HT1080 (cell line): ENCODE measurements at places on chromosomes 13 and 19. TPM values are rescaled to one million over a fixed set of nuclear protein-coding genes. Genes with fewer than 3 reads are reported as not detected.

DNA sequence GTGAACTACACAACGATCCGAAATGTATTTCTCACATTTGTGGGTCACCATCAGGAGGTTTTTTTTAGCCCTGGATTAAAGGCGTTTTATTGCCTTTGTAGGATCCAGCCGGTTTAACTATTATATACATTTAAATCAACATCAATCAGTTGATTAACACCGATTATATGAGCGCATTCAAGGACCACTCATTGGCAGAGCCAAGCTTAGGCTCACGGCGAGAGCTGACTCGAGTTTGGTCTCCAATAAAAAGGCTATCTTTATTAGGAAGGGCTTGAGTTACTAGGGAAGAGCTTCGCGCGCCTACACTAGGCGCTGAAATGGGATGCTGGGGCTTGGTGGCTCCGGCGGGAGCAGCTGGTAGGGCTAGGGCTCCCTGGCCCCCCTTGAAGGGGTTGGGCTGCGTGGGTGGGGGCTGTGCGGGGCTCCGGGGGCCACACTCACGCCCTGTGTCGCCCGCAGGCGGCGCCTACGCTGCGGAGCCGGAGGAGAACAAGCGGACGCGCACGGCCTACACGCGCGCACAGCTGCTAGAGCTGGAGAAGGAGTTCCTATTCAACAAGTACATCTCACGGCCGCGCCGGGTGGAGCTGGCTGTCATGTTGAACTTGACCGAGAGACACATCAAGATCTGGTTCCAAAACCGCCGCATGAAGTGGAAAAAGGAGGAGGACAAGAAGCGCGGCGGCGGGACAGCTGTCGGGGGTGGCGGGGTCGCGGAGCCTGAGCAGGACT, 4.2 kb downstream of the PDX1 start:
- DNase-seq = no peak

DNA sequence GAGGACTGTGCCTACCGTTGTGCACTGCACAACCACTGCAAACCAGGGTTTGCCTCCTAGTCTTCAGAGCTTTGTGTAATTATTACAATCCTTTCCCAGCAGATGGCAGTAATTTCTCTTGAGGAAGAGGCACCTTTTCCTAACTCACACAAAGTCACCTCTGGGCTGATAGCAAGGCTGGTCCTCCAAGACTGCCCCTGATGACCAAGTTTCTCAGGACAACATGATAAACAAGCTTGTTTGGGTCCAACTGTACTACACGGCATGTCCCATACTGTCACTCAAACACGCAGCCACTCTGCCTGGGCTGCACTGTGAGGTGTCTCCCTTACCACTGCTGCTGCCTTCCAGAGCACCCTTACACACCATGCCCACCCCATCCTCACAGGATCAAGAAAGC, 39.3 kb downstream of the RFXAP start:
- peak; percentile 62 for DNase-seq

GRCh38 chr19:13155472-13156359, 5.5 kb downstream of the IER2 start:
- peak; percentile 84 for DNase-seq

GRCh38 chr13:65613004-65613403, 1617.1 kb downstream of the PCDH9 start:
- DNase-seq = no peak

GRCh38 chr13:47813718-47814117, 187.4 kb downstream of the SUCLA2 start:
- no peak for DNase-seq

RHPN2 gene
- total RNA-seq = 13.0 and 17.0 TPM in 2 replicates

CD33 gene
- 52.3 and 53.7 TPM in 2 replicates for total RNA-seq

- DNase-seq = peak; percentile 44
These were observed 20.1 kb downstream of the PCCA start for GRCh38 chr13:100108913-100109507.

DNA sequence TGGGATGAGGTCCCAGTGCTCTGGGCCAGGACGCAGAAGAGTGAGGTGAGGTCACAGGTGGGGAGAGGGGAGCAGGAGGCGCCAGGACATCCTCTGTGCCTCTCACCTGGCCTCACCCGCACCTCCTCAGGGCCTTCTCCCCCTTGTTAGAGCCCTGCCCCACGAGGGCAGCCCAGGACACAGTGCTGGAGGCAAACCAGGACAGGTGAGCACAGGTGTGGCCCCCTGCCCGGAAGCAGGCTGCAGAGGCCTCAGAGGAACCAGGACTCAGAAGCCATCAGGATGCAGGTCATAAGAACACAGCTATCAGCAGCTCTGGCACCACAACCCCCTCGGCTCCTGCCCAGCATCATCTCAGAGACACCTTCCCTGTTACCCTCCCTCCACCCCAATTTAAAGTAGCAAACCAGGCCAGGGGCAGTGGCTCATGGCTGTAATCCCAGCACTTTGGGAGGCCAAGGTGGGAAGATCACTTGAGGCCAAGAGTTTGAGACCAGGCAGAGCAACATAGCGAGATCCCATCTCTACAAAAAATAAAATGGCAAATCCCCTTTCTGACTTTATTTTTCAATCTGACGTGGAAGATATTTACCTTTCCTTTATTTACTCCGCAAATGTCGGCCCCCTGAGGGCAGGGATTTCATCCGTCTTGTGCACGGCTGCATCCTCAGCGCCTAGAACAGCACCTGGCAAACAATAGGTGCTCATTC, at the start of gene CEACAM16:
Gene CEACAM16, plus strand, starts transcription at position 660 of the 710 bp plus-strand sequence. CDS start 2,306 bp downstream, outside the sequence.
- no peak for DNase-seq

GRCh38 chr13:48575031-48575430, 42.2 kb upstream of the RCBTB2 start:
- no peak for DNase-seq
